A673 (cell line): ENCODE measurements at places on chromosomes 5 and 9.

DNA sequence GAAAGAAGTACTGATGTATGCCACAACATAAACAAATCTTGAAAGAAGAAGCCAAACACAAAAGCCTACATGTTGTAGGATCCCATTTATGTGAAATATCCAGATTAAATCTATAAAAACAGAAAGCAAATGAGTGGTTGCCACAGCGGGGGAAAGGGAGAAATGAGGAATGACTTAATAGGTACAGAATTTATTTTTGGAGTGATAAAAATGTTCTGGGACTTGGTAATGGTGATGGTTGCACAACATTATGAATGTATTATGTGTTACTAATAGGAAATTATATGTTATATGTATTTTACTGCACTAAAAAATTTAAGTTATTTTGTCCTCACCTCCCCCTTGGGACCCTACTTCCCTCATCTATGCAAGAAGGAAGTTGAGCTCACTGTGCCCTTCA lies 16.4 kb upstream of the TTC1 start:
- DNase-seq, result no peak

- DNase-seq, result no peak
Measured at GRCh38 chr9:3332802-3333201, 193.0 kb downstream of the RFX3 start.

DNA sequence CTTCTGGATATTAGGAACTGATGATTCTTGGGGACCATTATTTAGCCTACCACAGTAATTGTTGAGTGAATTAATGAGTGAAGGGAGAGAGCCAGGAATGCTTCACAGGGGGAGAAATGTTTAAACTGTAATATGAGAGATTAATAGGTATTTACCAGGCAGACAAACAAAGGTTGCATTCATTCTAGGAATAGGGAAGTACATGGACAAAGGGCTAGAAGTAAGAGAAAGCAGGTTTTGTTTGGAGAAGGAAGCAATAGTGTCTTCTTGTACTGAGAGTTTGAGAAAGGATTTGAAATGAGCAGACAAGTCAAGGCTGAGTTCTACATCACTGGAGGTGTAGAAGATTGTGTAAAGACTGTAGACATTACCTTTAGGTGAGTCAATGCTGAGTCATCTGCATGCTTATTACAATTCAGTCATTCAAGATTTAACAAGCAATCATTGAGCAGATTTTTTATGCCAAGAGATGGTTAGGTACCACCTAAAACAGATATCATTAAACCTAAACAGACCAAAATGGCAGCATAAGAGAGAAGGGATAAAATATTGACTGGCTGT lies 8.0 kb downstream of the TAF1L start:
- no peak for DNase-seq

GRCh38 chr9:112145886-112146285 lies 29.2 kb downstream of the SUSD1 start:
- DNase-seq, result no peak

- DNase-seq, result no peak
Measured at GRCh38 chr9:99169982-99170761, 51.6 kb downstream of the ALG2 start.

DNA sequence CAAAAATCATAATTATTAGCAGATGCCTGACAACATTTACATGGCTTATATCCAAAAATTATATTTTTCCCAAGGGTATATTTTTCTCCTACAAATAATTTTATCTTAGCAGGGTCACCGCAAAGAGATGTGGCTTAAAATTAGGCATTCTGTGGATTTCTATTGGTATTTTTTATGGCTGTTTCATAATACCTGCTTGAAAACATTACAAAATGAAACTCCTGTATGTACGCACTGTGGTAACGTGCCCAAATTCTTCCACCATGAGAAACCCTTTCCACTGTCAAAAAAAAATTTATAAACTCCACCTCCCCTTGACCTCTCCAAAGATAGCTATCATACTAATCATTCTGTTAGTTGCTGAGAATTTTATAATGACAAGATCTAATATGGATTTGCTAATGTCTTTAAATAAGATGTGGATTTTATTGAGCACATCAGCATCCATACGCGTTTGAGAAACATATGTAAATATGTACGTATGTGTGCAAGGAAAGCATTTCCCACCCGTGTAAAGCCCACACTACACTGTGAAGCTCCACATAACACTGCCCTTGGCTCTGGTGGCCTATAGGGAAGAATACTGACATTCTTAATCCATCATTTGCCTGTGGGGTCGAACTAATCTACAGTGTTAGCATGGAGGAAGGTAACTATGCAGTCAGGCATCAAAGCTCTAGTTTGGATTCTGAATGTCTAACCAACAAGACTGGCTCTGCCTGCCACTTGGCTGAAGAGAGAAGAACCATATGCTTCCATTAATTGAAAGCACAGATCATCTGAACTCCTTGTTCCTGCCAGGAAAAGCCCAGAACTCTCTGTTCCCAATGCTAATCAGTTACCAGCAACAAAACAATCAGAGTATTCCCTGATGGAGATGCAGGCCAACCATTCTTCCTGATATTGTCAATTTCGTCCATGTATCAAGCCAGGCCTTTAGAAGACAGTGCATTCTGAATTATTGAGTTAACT lies 244.7 kb downstream of the SPOCK1 start:
- DNase-seq, result no peak

GRCh38 chr5:171945476-171945875 lies 61.0 kb downstream of the FBXW11 start:
- DNase-seq, result no peak

DNA sequence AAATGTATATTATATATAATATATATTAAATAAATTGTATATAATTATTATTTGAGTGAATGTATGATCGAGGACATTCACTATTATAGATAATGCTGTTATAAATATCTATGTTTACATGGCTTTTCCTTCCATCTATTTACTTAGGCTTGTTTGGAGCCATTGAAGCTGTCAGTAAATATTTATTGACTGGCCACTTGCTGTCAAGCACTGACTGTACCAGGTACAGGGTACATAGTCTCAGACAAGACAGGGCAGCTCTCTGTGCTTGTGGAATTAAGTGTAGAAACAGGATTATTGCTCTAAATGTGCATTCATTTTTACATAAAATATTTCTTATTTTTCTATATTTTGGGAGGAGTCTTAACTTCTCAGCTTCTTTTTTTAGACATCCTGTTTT lies 16.4 kb downstream of the FAXDC2 start:
- no peak for DNase-seq

DNA sequence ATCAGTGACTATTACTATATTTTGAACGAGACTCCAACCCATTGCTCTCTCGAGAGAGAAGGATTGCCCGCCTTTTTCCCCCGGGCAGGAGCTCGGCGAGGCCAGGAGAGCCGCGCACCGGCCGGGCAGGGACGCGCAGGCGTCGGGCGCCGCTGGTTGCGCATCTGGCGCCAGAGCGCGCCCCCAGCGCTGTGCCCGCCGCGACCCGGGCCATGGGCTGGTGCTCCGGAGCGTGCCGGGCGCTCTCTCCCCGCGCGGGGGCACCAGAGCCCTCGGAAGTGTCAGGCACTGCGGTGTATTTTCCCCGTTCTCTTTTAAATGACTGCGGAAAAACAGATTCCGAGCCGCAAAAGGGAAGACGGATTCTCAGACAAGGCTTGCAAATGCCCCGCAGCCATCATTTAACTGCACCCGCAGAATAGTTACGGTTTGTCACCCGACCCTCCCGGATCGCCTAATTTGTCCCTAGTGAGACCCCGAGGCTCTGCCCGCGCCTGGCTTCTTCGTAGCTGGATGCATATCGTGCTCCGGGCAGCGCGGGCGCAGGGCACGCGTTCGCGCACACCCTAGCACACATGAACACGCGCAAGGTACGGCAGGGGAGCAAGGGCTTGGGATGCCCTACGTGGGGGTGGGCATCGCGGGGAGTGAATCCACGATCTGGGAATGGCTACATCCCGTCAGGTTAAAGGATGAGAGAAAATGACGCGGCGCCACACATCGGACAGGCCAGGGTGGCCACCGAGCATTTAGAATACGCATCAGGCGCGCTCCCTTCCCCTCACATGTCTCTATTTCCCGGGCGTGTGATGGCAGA lies 1.1 kb upstream of the NTRK2 start:
- peak; percentile 77 for DNase-seq

DNA sequence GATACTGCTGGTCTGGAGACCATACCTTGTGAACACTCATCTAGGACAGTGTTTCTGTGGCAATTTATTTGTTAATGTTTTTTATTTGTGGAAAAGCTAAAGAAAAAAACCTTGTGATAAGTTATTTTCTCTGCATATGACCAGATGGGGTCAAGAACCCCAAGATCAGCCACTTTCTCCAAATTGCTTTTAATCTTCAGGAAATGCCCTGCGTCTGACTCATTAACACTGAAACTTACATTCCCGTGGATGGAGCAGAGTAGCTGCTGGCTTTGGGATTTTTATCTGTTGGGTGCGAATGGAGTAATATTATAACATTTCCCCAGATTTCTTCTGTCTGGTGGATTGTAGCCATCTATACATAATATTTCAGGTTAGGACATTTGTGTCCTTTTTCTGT lies 444.5 kb downstream of the SH3GL2 start:
- no peak for DNase-seq

- no peak for DNase-seq
Measured at GRCh38 chr9:27601396-27601795, 28.1 kb upstream of the C9orf72 start.

- peak; percentile 19 for DNase-seq
Measured at GRCh38 chr5:172902497-172903472, 56.4 kb upstream of the RPL26L1 start.

DNA sequence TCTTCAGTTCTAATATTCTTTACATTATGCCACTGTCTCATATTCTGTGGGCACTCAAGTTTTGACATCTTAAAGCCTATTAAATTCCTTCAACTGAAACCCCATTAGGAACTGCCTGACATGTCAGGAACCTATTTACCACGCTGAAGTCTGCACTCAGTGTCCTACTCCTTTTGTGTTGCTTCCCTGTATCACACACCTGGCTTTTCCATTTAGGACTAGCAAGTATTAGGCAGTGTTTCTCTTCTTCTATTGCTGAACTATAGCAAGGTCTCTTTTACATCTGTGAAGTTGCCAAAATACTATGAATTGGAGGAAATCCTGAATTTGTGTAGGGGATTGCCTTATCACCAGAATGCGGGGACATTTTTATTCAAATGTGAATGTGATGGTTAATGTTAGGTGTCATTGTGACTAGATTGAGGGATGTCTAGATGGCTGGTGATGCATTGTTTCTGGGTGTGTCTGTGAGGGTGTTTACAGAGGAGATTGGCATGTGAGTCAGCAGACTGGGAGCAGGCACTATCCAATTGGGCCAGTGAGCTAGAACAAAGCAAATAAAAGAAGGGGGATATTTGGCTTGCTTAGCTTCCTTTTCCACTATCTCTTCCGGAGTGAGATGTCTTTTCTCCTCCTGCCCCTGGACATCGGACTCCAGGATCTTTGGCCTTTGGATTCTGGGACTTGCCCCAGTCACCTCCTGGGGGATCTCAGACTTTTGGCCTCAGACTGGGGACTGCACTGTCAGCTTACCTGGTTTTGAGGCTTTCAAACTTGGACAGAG lies 21.2 kb upstream of the VCAN start:
- DNase-seq, result no peak

- no peak for DNase-seq
Measured at GRCh38 chr5:149229298-149229937, 42.2 kb upstream of the AFAP1L1 start.

DNA sequence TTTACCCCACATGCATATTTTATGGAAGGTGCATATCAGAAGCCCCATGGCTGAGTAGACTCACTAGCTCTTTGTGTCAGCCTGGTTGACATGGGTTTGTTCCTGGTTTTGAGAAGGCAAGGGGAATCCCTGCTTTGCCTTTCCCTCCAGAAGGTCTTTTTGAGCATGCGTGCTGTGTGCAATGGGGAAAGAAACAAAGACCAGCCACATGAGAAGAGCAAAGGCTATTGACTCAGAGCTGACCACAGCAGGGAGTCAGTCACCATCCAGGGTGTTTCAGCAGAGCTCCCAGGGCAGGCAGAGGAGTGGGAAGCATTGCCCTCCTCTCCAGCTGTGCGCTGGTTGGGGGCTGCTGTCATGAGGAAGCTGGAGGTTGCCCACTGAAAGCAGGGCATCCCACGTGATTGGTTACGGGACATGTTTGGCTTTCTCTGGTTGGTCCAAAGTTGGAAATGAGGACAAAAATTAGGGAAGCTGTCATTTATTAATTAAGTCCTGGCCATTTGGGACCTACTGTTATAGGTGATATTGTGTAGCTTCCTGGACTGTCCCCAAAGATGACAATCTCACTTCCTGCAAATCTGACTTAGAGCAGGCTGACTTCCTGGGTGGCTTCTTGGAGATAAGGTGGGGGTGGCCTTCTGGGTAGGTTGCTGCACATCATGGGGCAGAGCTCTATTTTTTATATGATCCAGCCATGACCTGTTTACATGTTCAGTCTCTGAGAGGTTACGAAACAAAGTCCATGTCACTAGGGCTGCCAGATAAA lies 48.9 kb upstream of the TDRD7 start:
- DNase-seq, result no peak

GRCh38 chr5:68077349-68077894 lies 138.1 kb upstream of the PIK3R1 start:
- no peak for DNase-seq

DNA sequence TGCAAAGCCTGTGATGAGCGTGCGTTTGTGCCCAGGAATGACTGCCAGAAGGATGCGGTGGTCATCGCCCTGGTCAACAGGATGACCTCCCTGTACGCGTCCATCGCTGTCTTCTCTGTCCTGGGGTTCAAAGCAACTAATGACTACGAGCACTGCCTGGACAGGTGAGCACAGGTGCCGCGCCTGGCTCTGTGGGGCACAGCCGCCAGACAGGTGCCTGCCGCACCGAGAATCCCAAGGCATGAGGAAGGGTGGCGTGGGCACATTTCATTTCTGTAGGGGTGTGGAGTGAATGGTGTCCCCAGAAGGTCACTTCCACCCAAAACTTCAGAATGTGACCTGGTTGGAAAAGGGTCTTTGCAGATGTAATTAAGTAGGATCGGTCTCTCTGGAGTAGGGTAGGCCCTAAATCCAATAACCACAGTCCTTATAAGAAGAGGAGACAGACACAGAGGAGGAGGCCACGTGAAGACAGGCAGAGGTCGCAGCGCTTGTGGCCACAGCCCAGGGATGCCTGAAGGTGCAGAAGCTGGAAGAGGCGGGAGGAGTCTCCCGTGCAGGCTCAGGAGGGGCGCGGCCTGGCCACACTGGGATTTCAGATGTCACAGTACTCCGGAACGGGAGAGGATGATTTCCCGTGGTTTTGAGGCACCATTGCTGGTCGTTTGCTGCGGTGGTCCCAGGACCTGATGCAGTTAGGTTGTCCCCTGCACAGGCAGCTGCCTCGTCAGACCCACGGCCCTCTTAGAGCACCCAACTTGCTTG lies 15.5 kb downstream of the SLC6A18 start:
- no peak for DNase-seq

GRCh38 chr9:76882686-76883085 lies 23.2 kb downstream of the PRUNE2 start:
- no peak for DNase-seq

- DNase-seq, result no peak
Measured at GRCh38 chr5:83589786-83590185, 118.2 kb downstream of the VCAN start.

DNA sequence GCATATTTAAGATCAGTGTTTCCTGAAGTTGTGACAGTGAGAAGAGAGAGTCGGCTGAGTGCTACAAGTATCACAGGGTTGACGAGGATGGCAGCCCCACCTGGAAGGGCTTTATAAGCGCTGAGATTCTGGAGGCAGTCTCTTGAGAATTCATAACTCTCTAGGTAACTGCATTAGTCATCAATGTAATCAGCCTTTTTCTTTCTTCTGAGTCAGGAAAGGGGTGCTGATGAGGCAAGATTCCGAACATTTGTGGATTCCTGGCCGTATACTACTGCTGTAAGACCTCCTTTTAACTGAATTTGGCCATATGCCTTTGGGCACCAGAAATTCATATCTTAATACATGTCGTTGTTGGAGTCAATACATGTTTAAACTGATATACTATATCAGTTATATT lies 6.6 kb upstream of the RNF20 start:
- no peak for DNase-seq

- DNase-seq, result no peak
Measured at GRCh38 chr5:149904293-149904886, 40.2 kb downstream of the PDE6A start.
